ENCODE measurements at places on chromosomes 5 and 9. TPM values are rescaled to one million over a fixed set of nuclear protein-coding genes. Genes with fewer than 3 reads are reported as not detected.

GABRB2 gene
- total RNA-seq, result under 0.01 TPM

PCYOX1L gene
- 6.4 TPM for total RNA-seq

PCDHGB4 gene
- total RNA-seq, result 11.0 TPM

ZBTB26 gene
- total RNA-seq, result 4.3 TPM

PGM5 gene
- total RNA-seq, result 2.6 TPM

PFN3 gene
- total RNA-seq, result not detected

ORM2 gene
- total RNA-seq, result not detected

MARVELD2 gene
- 2.3 TPM for total RNA-seq

TNFSF8 gene
- total RNA-seq, result not detected

LCP2 gene
- not detected for total RNA-seq

RXRA gene
- total RNA-seq, result 16.0 TPM

- DNase-seq, result peak; percentile 62
Observed at GRCh38 chr5:123344816-123345426, 78.3 kb downstream of the CEP120 start.

- peak; percentile 65 for DNase-seq
Observed at GRCh38 chr9:35660966-35661415, 2.9 kb downstream of the CCDC107 start.

DNA sequence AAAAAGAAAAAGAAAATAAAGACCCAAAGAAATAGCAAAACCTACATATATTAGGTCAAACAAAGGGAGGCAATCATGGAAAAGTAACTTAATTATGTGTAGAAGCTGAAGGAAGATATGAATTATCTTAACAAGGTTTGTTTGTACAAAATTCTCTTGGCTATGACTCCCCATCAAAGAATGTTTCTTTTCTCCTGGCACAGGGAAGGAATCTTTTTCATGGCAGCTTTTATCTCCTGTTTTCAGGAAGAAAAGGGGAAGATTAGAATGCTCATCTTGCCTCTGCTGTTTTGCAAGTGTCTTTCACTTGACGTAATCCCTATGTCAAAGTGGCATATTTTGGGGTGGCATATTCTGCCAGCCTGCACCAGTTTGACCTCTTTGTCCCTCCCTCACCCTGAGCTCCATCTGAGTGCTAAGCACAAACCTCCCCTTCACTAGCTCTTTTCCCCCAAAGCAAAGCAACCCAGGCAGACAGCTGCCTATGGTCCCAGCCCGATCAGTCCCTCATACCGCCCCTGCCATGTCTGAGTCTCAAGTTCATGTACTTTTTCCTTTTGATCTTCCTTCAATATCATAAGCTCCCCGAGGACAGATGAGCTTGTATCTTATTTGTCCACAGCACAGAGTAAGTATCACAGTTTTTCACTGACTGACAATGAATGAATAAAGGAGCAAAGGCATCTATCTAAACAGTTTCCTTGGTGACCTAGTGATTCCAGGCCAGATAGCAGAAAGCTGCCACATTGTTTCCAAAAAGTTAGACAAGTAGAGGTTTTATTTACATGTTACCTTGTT is 242.8 kb upstream of the ANKRD55 start:
- no peak for DNase-seq

DNA sequence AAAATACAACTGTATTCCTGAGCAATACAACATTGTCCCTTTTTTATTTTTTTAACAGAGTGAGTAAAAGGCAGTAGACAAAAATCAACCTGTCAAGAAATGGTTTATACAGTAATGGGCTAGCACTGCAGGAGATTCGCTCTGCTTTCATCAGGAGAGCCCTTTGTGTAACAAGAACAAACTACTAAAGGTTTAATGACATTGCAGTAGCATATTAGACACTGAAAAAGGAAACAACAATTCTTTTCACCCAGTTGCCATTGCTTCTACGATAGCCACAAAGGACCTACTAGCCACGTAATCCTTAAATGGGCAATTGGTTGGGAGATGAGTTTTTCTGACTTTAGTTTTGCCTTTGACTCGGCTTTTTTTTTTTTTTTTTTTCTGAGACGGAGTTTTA is 319.8 kb upstream of the TRPM3 start:
- no peak for DNase-seq

DNA sequence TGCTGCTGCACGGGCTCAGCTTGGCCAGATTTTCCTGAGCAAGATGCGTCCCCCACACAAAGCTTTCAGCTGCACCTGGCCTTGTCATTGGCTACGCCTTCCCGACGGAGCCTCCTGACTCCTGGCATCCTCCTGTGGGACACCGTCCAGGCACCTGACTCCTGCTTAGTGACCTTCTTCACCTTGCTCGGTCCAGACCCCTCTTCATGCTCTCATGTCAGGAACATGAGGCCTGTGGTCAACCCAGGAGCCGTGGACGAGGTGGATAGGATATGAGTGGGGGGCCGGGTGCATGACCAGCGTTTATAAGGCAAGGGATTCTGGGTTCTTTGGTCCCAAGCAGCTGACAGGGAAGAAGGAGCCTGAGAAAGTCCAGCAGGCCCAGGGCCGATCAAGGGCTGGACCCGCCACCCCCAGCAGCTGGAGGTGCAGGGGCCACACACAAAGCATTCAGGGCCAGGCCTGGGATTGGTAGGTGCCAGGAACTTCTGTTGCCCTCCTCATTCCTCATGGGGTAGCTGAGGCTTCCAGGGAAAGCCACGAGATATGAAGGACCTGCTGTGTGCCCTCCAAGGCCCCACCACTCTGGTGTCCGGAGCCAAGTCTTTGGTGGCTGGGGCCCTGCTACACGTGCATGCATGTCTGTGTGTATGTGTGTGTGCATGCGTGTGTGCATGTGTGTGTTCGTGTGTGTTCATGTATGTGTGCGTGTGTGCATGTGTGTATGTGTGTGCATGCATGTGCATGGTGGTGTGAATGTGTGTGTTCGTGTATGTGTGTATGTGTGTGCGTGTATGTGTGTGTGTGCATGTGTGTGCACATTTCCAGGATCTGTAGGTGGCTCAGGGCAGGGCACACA is 34.9 kb downstream of the SLC6A3 start:
- DNase-seq, result no peak

- no peak for DNase-seq
Observed at GRCh38 chr5:177610131-177610769, 10.3 kb downstream of the B4GALT7 start.

DNA sequence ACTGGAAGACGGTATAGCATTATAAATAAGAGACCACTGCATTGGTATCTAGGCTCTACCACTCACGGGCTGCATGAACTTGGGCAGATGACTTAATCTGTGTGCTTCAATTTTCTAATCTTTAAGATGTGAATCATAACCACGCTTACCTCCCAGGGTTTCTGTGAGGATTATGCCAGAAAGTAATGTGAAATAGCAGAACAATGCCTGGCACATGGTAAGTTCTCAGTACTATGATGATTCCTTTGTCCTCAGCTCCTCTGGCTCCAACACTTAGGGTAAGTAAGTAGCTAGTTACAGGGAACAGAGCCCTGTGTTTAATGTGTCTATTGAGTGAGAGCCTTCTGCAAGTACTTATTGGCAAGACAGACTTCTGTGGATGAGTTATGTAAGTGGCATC is 31.1 kb downstream of the POU4F3 start:
- no peak for DNase-seq

GRCh38 chr5:151225475-151225874 is 1.6 kb upstream of the CCDC69 start:
- no peak for DNase-seq

- DNase-seq, result no peak
Observed at GRCh38 chr9:128627127-128627715, 29.4 kb downstream of the DYNC2I2 start.

- no peak for DNase-seq
Observed at GRCh38 chr9:108836781-108837180, 19.0 kb downstream of the ACTL7B start.

GRCh38 chr5:168701641-168702040 is 122.5 kb upstream of the PANK3 start:
- DNase-seq, result no peak

- peak; percentile 19 for DNase-seq
Observed at GRCh38 chr9:75185585-75186170, 97.4 kb downstream of the OSTF1 start.

DNA sequence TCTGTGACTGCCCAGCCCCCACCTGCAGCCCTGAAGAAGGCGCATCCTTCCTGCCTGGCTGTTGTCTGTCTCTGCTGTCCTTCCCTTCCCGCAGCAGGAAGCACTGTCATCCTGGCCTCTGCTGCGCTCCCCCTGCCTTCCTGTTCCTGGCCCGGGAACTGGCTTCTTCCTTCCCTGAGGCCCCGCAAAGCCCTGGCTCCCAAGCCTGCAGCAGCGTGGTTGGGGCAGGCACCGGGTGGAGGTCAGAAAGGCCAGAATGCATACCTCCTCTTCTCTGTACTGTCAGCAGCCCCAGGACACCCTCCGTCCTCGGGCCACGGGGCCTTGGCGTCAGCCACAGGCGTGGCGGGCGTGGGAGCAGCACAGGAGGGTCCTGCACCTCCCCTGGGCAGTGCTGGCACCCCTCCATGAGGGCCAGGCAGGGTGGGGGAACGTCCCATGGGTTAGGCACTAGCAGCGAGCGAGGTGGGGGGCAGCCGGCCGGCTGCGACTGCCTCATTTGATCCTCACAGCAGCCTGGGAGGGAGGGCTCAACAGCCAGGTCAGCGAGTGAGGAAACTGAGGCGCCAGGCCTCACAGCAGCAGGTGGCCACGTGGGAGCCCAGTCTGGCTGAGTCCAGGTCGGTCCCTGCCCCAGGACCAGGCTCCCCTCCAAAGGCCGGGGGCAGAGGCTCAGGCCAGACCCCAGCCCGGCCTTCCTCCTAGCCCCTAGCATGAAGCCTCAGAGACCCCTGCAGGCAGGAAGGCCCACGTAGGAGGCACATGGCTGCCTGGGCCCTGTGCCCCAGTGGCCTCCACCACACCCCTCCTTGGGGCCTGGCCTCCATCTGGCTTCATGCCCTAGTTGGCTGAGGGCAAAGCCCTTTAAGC is 9.4 kb downstream of the FLT4 start:
- DNase-seq, result no peak

- peak; percentile 37 for DNase-seq
Observed at GRCh38 chr9:69809304-69809863, 11.2 kb upstream of the CFAP95 start.

- DNase-seq, result no peak
Observed at GRCh38 chr9:97781902-97782301, 71.1 kb upstream of the FOXE1 start.

DNA sequence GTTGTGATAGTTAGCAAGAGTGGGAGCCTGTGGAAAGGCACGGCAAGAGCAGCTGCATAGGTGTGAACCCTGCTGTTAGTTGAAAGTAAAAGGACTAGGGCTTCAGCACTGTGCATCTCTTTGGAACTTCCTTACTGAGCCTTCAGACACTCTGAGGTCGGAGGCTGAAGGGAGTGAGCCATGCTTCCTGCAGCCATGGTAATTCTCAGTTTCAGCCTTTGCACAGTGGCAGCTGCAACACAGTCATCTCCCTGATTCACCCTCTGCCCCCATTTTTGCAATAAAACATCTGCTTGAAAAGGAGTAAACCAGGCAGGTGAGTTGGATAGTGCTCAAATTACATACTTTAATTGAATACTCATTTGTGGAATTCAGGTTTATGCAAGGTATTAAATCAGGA is 6.5 kb upstream of the TLE4 start:
- DNase-seq, result no peak

DNA sequence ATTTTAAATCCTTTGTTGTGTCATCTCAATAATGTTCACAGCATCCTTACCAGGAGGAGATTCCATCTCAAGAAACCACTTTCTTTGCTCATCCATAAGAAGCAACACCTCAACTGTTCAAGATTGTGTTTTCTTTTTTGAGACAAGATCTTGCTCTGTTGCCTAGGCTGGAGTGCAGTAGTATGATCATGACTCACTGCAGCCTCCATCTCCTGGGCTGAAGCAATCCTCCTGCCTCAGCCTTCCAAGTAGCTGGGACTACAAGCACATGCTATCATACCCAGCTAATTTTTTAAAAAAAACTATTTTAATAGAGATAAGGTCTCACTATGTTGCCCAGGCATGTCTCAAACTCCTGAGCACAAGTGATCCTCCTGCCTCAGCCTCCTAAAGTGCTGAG is 60.0 kb downstream of the ABHD17B start:
- DNase-seq, result no peak

DNA sequence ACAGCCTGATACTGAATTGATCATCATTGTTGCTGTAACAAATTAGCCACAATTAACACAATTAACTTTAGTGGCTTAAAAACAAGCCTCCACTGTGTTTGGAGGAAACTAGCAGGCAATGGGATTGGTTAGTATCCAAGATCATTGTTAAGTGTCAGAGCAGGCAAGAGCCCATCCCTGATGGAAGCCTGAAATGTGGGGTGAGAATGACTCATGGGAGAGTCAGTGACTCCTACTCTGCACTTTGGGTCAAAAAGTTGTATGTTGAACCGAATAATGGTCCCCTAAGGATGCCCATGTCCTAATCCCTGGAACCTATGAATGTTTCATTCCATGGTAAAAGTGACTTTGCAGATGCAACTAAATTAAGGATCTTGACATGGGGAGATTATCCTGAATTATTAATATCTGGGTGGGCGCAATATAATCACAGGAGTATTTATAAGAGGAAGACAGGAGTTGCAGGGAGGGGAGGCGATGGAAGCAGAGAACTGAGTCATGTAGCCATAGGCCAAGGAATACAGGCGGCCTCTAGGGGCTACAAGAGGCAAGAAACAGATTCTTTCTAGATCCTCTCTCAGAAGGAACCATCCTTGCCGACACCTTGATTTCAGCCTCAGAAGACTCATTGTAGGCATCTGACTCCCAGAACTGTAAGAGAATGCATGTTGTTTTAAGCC is 28.8 kb downstream of the ALG2 start:
- no peak for DNase-seq

GRCh38 chr9:426976-427375 is 212.3 kb downstream of the DOCK8 start:
- no peak for DNase-seq

- DNase-seq, result no peak
Observed at GRCh38 chr9:126615245-126615790, 1.6 kb downstream of the LMX1B start.

- no peak for DNase-seq
Observed at GRCh38 chr9:131614340-131614915, 69.1 kb downstream of the PRRT1B start.

DNA sequence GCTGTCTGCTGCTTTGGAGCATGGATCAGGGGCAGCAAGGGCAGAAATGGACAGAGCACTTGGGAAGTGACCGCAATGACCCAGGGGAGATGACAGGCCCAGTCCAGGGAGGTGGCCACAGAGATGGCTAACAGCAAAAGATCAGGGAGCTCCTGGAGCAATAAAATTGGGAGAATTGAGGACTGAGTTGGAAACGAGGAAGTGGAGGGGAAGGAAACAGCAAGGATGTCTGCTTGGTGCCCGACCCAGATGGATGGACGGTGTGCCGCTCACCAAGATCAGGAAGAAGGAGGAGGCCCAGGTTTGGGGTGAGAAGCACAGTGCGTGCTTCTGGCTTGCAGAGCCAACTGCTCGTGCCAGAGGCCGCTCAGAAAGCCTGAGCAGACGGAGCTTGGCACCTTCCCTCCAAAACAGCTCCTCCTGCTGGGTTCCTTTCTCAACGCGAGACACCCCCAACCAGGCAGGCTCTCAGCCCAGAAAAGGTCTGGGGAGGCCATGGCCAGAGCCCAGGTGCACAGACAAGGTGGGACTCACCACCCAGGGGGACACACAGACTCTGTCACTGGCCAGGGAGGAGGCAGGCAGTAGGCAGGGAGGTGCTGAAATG is 1.7 kb upstream of the SLC34A1 start:
- peak; percentile 36 for DNase-seq

- no peak for DNase-seq
Observed at GRCh38 chr9:117325110-117325731, 89.6 kb downstream of the ASTN2 start.

Measured in fibroblast of villous mesenchyme (primary cell).